ENCODE measurements at places on chromosomes 6 and 20. TPM values are rescaled to one million over a fixed set of nuclear protein-coding genes. Genes with fewer than 3 reads are reported as not detected.

- DNase-seq = peak; percentile 62
Observed at GRCh38 chr20:3932681-3933080, 43.5 kb downstream of the PANK2 start.

DNA sequence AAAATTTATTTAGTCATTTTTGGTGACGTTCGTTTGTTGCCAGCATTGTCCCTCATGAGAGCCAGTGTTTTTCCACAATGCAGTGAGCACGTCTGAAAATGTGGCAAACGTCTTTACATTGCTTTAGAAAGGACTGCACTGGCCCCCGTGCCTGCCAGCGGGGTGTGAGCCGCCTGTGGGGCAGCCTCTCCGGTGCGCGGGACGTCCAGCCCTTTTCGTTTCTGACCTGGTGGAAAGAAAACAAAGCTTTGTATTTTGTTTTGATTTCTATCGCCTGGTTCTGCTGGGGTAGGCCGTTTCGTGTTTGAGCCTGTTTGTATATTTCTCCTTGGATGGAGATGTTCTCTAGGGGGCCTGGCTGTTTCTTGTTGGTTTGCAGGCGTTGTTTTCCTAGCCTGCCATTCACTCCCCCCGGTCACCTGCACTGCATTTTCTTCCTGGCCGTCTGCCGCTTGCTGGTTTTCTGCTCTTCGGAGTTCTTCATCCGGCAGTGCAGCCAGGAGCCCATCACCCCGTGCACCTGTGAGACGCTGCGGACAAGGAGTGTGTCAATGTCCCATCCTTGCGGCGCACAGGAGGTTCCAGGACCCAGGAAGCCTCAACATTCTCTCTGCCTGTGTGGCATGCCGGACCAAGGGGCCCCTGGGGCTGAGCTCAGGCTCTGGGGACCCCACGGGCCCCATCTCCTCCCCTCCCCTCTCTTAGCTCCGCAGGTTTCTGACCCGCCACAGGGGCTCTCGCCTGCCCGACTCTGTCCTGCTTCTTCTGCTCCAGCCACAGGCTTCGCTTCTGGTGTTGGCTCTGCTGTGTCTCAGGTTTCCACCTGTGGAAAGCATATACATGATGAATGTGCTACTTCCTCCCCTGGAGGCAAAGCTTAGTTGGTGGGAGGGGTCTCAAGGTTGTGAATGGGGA is 100.5 kb downstream of the CDH4 start:
- DNase-seq = no peak

- no peak for DNase-seq
Observed at GRCh38 chr6:149035766-149036165, 281.7 kb upstream of the TAB2 start.

DNA sequence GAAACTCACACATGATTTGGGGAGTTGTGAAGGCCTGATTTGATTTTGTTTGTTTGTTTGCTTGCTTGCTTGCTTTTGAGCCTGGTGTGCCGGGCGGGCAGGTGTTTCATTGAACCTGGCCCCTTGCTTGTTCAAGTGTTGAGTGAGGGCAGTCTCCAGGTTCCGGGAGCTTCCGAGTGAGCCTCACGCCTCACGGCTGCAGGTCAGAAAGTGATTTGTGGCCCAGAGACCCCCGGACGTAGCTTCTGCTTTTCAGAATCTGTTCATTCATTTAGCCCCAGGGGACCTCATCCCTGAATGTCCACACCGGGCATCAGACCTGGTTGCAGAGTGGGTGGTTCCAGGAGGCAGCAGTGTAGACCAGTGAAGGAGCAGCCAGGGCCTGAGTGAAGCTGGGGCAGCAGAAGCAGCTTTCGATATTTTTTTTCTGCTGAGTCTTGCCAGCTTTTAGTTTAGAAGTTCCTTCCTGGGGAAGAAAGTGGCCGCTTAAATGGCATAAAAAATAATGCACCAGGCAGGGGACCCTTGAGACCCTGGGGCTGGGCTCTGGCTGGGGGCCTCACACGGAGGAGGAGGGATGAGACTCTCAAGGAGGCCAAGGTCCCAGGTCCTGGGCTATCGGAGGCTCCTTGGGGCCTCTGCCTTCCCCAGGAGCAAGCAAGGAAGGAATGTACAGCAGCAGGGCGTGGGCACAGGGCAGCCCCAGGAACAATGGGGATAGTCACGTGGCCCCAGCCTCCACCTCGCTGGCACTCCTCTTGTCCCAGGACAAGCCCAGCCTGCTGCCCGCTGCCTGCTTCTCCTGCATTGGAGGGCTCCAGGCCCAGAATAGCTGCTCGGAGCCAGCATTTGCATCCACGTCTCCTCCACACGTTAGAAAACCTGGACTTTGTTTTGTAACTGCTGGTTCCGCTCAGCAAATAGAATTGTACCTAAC is 89.2 kb upstream of the BHLHE23 start:
- no peak for DNase-seq

GRCh38 chr6:36315921-36316320 is 20.8 kb downstream of the BNIP5 start:
- DNase-seq = no peak

DNA sequence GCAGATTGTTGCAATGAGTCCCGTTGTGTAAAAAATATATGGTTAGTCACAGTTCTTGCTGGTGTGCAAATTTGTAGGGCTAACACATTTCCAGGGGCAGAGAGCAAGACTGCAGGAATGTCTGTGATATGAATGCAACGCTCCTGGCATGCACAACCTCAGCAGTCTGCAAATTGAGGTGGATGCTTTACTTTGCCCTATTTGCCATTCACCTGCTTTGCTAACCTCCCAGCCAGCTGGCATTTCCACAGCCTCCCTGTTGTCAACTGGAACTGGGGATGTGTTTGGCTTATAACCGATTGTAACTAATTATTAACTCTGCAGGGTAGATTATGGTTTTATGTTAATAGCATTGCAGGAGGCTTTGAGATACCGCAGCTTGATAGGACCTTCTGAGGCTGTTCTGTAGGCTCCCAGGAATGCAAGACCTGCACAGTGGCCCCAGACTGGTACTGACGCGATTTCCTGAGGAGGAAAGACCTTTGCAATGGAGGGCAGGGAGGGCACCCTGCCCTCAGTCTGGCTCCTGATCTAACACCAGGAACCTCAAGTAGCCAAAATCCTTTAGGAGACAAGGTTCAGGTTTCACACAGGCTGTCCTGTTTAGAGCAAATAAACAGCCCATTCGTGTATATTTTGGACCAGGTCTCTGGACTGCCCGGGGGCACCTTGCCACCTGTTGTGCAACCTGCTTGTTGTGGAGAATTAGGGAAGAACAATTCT is 53.4 kb downstream of the EDN1 start:
- DNase-seq = no peak

DNA sequence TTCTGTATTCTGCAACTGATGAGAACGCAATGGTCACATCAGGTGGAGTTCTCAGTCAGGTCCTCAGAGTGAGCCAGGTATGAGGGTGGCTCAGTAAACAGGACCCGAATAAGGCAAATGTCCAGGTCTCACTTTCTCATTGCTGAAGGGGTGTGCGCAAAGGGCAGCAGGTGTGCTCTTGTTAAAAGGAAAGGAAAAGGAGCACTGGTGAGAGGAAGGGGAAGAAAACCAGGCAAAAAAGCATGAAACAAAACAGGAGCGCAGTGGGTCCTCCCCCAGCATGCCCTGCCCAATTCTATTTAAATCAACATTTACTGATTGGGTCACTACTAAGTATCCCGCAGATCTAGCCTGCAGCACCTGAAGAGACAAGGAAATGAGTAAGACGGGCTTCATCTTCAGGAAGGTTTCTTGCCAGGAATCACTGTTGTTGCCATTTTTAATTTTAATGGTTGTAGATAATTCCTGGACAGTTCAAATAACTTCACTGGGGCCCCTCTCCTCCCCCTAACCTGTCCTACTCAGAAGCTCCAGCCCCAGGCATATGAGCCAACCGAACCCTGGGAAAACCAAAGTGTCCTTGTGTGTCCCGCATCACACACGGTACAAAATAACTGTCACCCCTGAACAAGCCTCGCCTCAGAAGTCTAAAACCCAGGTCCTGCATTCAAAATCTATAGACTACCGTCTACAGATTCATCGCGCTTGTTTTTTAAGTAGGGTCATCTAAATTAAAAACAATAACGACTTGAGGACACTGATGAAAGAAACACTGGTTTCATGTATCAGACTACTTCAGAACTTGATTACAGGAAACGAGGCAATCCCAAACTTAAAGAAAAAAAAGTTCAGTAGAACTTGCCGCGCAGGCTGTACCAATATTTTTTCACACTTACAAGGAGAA is 980 bp downstream of the MBOAT1 start:
- peak; percentile 66 for DNase-seq

ADGRB3 gene
- not detected for total RNA-seq

FAM184A gene
- total RNA-seq = 9.0 TPM

OPRM1 gene
- not detected for total RNA-seq

BPIFA1 gene
- total RNA-seq = not detected
